ENCODE measurements at places on chromosomes 4 and X.

DNA sequence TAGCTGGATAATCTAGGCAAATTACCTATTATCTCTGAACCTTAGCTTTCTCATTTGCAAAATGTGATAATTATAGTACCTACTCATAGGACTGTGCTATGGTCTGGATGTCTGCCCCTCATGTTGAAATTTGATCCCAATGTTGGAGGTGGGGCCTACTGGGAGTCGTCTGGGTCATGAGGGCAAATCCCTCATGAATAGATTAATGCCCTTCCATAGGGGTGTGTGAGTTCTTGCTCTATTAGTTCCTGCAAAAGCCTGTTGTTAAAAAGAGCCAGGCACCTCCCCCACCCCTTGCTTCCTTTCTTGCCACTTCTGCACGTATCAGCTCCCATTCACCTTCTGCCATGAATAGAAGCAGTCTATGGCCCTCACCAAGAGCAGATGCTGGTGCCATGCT lies 73.9 kb downstream of the SERTM2 start:
- no peak for DNase-seq

- DNase-seq = no peak
Observed at GRCh38 chr4:31737419-31737818, 1017.2 kb downstream of the PCDH7 start.

- DNase-seq = no peak
Observed at GRCh38 chr4:8069102-8069752, 89.4 kb downstream of the ABLIM2 start.

DNA sequence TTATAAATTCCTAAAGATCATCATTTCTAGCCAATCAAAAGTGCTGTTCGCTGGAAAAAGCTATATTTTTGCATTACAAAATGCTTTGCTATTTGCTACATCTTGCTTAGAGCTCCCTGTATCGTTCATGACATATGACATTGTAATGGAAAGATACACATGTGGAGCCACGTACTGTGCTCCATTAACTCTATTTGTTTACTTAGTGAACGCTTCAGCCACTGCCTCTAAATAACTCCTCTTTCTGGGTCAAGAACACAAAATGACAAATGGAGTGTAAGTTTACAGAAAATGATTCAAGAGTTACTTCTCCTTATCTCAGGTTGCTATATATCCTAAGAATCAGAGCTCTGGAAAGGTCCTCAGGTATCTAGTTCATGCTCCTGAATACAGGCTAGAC lies 329.1 kb upstream of the SMIM31 start:
- DNase-seq = no peak

DNA sequence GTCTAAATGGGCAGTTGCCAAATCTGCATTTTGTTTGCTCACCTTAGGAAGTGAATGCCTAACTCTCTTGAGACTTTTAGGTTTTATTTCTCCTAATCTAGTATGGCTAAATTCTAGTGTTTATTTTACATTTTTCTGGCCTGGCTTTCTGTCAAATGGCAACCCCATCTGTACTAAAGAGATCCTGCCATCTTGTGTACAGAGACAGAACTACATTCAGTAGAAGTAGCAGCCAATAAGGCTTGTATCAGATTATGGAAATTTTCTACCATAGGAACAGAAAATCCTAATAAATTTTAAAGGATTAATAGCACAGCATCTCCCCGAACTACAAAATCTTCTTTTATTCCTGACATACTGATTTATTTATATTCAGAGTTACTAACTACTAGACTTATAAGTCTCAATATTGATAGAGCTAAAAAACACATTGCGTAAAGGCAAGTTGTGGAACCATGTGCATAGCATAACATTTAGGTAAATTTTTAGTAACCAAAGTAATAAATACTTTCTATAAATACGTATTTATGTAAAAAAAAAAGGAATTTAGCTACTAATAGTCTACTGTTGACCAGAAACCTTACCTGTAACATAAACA lies 45.5 kb downstream of the TMEM144 start:
- DNase-seq = no peak

DNA sequence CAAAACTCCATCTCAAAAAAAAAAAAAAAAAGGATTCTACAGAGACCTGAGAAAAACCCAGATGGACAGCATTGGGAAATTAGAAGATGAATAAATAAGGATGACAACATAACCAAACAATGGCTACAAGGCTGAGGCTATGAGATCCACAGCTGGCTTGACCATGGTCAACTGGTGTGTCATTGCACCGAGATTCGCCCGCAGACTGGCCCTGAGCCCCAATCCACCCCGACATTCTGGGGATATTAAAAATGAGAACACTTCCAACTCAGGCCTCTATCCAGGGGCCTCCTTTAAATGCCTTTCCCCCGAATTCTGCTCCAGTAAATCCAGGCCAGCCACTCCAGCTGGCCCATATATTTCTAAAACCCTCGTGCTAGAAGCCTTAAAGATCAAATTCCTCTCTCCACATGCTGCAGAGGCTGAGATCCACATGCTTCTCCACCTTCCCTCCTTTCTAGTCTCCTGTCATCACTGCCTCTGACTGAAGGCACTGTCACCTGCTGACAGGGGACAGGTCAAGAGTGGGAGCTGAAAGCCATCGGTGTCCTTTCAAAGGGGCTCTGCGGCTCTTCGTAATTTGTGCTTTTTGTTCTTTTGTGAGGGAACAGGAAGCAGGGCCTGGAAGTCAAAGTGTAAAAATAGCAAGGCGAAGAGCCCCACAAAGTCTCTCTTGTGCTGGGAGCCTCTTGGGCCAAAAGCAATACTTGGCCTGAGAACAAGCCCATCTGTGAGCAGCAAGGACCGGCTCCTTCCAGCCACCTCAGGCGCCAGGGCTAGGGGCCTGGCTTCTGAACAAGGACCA lies 203.7 kb downstream of the NSUN7 start:
- DNase-seq = peak; percentile 25

DNA sequence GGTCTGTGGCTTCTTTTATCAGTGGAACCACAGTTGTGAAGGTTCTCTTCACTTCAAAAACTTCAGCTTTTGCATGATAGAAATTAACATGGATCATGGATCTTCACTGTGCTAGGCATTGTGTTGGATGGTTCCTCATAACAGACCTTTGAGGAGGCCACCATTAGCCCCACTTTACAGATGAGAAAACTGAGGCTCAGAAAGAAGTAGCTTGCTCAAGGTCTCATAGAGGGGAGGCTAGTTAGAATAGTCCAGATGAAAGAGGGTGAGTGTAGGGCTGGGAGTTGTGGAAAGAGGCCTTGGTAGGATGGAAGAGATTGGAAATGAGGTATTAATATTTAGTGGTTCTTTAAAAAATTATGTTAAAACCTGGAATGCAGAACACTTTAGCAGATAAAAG lies 2.6 kb downstream of the TSR2 start:
- no peak for DNase-seq

GRCh38 chr4:146975527-146975926 lies 29.9 kb upstream of the TTC29 start:
- DNase-seq = no peak

DNA sequence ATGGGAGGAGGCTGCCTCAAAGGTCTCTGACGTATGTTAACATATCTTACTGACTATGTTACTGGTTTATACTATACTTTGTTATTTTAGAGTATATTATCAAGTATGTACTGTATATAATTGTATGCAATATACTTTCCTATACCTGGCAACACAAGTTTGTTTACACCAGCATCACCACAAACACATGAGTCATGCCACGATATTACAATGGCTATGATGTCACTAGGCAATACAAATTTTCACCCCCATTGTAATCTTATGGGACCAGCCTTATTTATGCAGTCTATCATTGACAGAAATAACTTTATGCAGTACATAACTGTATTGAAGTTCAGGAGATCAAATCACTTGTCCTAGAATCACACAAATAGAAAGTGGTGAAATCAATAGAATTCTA lies 329.9 kb upstream of the SLC7A11 start:
- no peak for DNase-seq

DNA sequence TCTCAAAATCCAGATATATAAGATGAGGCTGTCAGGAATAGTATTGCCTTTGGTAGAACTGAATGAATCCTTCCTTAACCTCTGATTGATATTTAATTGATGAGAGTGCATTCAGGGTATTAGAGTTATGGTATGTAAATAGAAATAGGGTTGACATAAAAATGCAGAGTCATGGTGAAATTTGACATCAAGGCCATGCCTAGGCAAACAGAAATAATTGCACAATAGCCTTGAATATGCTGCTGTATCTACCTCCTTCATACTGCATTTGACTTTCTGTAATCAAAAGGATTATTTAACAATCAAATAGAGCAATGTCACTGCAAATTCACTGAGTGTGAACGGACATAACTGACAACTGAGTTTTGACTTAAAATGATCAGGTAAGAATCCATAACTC lies 1316.3 kb downstream of the STIM2 start:
- no peak for DNase-seq

GRCh38 chr4:27293831-27294230 lies 433.2 kb downstream of the STIM2 start:
- DNase-seq = no peak

DNA sequence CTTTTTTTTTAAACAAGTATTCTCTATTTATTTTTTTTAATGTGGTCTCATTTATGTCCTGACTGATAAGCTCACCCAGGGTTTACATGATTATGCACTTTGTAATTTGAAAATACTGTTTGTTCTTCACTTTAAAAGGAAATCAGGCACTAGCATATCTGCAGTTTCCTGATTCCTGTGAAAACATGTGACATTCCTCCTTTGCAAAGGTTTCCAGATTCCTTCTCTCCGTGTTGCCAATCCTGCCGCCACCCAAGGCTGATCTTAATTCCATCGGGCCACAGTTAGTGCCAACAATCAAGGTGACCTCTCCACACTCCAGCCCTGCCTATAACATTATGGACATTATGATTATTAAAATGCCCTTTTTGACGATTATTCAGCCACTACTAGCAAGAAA lies 225.4 kb downstream of the PCDH7 start:
- no peak for DNase-seq

GRCh38 chr4:74522251-74522991 lies 77.5 kb downstream of the AREG start:
- DNase-seq = no peak

- DNase-seq = no peak
Observed at GRCh38 chr4:6017030-6017429, 1.2 kb downstream of the C4orf50 start.

DNA sequence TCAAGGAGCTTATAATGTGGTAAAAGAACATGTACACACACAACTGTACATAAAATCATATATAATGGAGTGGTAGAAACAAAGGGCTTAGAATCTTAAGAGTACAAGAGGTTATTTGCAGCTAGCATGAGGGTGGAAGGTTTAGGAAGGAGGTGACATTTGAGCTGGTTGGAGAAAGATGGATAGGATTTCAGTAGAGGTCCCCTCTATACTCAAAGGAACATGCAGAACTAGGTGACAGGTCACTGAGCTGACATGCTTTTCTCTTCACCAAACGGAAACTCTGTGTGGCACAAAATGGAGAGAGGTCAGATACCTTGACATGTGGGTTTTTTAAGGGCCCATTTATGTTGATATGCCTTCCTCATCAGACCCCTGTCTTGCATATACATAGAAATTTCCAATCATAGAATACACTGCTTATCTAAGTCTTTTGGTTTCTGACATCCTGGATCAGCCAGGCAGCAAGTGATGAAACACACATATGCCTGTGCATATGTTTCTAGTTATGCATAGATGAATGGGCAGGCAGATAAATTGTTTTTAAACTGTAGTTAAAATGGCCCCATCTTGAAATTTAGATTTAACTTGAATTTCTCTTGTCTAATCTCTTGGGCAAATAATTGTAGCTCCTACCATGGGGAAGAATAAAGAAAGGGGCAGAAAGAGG lies 29.3 kb downstream of the CLCN5 start:
- DNase-seq = no peak

DNA sequence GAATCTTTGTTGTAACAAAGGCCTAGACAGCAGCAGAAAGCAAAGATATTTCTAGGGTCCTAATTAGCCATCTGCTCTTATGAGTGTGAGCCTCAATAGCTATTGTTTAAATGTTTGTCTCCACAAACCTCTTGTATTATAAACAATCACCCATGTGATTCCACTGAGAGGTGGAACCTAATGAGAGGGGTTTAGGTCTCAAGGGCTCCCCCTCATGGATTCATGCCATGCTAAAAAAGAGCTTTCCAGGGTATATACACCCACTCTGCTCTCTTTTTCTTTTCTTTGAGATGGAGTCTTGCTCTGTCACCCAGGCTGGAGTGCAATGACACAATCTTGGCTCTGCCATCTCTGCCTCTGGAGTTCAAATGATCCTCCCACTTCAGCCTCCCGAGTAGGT lies 42.1 kb downstream of the TRIM61 start:
- DNase-seq = no peak

GRCh38 chr4:136281889-136282288 lies 1250.4 kb downstream of the PCDH18 start:
- DNase-seq = no peak

GRCh38 chr4:94458682-94459081 lies 6.9 kb downstream of the PDLIM5 start:
- no peak for DNase-seq

DNA sequence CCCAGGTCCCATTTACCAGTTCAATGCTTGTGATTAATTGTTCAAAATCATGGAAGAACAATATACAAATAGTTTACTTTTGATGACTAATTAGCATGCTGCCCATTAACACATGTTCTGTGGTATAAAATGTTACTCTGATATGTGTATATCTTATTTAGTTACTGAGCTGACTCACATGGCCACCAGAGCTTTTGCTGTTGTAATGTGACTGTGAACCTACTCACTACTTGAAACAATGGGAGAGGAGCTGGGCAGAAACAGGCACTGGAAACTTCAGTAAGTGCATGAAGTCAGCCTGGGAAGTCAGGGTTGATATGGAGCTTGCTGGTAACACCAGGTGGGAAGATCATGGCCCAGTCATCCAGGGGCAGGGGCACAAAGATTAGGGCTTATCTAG lies 72.7 kb upstream of the MAD2L1 start:
- DNase-seq = no peak
